ENCODE measurements at places on chromosomes 3 and 15.

DNA sequence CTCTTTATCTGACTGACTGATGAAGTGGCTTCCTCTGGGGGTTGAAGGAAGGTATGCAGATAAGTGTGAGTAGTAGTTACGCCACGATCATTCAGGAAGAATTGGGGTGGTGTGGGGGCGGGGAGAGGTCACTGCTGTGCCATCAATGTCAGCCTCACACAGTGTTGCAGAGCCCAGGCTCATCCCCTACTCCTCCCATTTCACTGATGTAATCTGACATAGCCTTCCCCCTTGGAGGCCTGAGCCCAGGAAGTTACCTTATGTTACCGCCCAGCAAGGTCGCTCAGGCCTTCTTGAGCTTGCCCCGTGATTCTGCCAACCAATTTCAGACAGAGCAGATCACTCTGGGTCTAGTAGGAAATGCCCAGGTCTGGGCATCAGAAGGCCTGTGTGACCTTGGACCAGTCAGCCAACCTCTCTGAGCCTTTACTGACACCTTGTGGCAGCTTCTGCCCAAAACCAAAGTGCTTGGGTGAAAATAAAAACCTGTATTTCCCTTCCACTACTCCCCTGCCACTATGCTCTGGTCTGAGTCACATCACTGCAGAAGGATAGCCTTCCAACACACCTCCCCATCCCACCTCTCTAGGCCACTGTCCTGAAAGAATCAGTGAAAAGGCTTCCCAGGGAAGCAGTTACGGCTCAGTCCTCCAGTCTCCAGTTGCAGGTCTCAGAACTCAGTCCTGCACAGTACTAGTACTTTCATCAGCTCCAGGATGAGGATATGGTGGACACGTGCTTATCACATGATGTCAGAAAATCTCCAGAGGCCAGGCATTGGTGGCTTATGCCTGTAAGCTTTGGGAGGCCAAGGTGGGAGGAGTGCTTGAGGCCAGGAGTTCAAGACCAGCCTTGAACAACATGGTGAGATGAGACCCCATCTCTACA lies 28.1 kb upstream of the INSYN1 start:
- no peaks in the 10 kb centered on the region for H3K36me3 ChIP-seq
- no peak for DNase-seq
- H3K27me3 ChIP-seq, result no peaks in the 10 kb centered on the region
- H3K4me3 ChIP-seq, result no peak overlapping the region

- H3K27me3 ChIP-seq, result no peaks in the 10 kb centered on the region
- no peak for DNase-seq
- no peak overlapping the region for H3K4me3 ChIP-seq
- H3K4me1 ChIP-seq, result peaks cover 14% of the 10 kb centered on the region
Measured at GRCh38 chr3:169746924-169747323, 17.9 kb downstream of the TERC start.

DNA sequence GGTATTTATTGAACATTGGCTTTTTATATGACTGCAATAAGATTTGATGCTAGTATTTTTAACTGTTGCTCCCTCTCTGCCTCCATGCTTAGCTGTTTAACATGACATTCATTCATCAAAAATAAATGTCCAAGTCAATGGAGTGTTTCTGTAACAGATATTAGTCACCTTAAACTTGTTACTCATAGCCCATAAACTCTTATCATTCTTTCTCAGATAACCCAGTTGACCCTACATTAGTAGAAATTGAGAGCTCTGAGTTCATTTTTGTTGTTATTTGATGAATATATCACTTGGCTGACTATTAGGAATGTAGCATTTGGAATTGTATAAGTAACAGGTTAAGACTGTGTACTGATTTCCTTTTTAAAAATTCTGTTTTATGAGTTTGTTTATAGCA lies 201.1 kb downstream of the UBE2E2 start:
- H3K36me3 ChIP-seq, result no peaks in the 10 kb centered on the region
- H3K4me1 ChIP-seq, result no peaks in the 10 kb centered on the region
- no peaks in the 10 kb centered on the region for H3K27me3 ChIP-seq
- no peak overlapping the region for H3K4me3 ChIP-seq
- no peak overlapping the region for H3K27ac ChIP-seq

GRCh38 chr3:134214239-134214638 lies 36.4 kb downstream of the RYK start:
- H3K4me3 ChIP-seq, result no peak overlapping the region
- H3K4me1 ChIP-seq, result peaks cover 12% of the 10 kb centered on the region

DNA sequence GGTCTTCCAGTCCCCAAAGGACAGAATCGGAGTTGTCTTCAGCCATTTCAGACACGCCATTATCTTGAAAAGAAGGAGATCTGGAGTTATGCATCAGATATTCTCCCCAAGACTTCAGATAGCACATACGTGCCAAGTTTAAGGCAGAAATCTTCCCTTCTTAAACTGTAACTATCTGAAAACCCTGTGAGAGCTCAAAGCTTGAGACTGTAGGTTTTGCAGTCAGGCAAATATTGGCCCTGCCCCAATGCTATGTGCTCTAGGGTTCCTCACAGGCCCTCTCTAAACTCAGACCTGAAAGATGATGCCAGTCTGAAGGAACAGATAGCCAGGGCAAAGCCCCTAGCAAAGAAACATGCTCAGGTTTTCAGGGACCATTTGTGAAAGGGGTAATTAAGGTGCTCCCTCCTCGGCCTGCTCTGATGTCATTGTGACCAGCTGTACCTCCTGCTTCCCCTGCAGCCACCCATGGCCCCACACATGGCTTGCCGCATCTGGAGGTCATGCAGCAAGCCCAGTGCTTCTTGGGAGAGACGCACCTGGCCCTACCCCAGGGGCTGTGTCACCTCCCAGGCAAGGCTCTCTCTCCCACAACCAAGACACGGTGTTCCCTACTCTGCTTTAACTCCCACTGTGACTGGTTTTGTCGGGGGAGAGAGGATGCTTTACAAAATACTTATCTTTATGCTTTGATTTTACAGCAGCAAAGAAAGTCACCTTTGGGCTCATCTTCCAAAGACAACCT lies 53.4 kb upstream of the POMGNT2 start:
- peaks cover 5% of the 10 kb centered on the region for H3K4me1 ChIP-seq
- no peak overlapping the region for H3K27ac ChIP-seq
- no peak overlapping the region for H3K4me3 ChIP-seq

- no peak for DNase-seq
- H3K27ac ChIP-seq, result no peak overlapping the region
- H3K4me1 ChIP-seq, result no peaks in the 10 kb centered on the region
- no peaks in the 10 kb centered on the region for H3K27me3 ChIP-seq
- no peak overlapping the region for H3K4me3 ChIP-seq
Measured at GRCh38 chr3:40262331-40262730, 47.2 kb upstream of the EIF1B start.
